ENCODE measurements at places on chromosomes 6 and 20. TPM values are rescaled to one million over a fixed set of nuclear protein-coding genes. Genes with fewer than 3 reads are reported as not detected.

DNA sequence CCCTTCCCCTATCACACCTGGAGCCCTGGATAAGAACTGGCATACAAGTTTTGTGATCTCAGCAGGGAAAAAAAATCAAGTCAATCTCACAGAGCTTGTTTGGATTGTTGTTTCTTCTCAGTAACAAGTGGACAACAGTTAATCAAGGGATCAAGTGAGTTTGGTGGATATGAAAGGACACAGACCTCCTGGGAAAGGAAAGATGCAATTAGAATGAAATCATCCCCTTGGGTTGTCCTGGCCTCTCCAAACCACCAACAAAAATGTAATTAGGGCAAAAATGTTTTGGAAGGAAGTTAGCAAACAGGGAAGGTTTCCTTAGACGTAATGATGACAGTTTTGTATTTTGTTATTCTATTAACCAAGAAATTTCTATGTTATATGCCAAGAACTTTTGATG, 99.1 kb upstream of the PRDM1 start:
- no peak for DNase-seq

GRCh38 chr6:146103416-146104072, 74.7 kb downstream of the GRM1 start:
- DNase-seq, result no peak

- peak; percentile 15 for DNase-seq
Observed at GRCh38 chr20:63941282-63942081, 14.7 kb downstream of the UCKL1 start.

The TNFRSF6B gene
- total RNA-seq, result 10.3 TPM

GRCh38 chr20:7333841-7334240, 566.4 kb downstream of the BMP2 start:
- no peak for DNase-seq

The SLC52A3 gene
- 0.12 TPM for total RNA-seq

- DNase-seq, result no peak
Observed at GRCh38 chr6:30748851-30749540, 4.6 kb upstream of the IER3 start.

DNA sequence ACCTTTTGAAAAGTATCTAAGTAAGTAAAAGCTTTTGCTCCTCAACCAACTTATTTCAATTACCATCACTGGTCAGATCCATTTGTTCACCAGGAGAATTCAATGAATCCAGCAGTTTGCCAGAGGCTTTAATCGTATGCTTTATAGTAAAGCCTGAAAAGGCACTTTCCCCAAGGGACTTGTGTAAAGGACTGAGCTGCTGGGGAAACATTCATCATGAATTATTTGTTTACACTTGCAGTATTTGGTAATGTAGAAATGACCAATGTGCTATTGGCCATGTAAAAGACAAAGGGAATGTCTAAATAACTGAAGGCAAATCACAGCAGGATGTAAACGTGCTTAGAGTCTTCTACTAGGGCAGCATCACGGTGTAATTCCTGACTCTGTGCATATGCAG, 471.4 kb downstream of the ADGRB3 start:
- no peak for DNase-seq

DNA sequence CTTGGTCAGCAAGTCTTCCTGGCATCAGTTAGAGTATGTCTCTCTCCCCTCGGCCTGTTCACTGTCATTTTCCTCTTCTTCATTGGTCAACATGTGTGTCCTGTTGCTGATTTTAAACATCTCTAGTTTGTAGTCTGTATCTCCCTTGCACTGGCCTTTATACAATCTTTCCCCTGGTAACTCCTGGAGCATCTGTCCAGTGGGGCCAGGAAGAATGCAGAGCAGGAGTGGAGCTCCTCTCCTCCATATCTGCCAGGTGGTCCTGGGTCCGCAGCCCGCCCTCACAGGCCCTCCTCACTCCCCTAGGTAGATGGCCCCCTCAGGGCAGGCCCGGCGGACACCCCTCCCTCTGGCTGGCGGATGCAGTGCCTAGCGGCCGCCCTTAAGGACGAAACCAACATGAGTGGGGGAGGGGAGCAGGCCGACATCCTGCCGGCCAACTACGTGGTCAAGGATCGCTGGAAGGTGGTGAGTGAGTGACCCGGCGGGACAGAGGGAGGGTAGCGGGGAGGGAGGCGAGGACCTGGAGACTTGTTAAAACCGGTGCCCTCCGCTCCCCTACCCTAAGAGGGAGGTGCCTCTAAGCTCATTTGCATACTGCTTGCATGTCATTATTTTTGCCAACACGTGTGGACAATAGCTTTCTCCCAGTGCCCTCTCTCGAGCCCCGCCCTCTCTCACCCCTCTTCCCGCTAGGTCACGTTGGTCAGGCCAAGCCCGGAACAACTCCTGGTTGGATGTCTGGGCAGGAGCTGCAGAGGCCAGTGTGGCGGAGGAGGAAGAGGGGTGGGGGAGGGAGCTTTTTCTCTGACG, 3.2 kb downstream of the TTBK1 start:
- peak; percentile 19 for DNase-seq

GRCh38 chr20:23132930-23133559, 46.9 kb upstream of the CD93 start:
- DNase-seq, result peak; percentile 37

GRCh38 chr6:96234444-96234843, 218.7 kb downstream of the FUT9 start:
- no peak for DNase-seq

DNA sequence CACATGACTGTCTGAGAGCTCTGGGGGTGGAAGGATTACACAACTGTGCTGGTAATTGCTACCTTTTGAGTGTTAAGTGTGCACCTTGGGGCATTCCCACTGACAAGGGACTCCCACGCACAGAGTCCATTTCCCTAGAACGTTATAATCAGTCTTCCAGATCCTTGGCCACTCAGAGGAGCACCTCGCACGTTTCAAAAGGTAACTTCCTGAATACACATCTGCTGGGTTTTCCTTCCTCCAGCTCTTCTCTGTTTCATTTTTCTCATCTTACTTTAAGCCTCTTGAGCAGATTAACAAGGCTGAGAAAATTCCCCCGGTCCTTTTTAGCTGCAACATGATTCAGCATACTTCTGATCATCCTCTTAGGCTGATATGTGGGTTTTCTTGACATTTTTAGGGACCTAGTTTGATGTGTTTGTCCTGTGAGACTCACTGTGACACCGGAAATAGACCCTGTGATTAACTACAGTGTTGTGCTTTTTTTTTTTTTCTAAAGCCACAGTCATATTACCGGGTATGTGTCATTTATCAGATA, 98.4 kb upstream of the DUSP22 start:
- DNase-seq, result no peak

DNA sequence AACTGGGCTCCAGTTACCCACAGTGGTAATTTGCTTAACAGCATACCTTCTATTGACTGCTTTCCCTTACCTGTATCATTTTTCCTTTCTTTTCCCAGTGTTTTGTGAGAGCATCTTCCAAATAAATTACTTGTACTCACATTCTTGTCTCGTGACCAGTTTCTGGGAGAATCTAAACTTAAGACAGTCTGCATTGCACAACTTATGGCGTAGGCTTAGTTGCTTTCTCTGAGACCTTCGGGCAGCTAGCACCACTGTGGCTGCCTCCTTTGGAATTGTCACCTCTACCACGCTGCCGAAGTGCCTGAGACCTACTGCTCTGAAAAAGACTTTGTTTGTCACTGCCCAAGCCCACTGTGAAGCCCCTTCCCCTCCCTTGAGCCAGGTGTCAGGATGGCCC, 188.1 kb upstream of the BMP2 start:
- no peak for DNase-seq

The PPDPF gene
- total RNA-seq, result 265 TPM
